ENCODE measurements at places on chromosomes 5 and 9. TPM values are rescaled to one million over a fixed set of nuclear protein-coding genes. Genes with fewer than 3 reads are reported as not detected.
A peak's percentile ranks its signal among the peaks of the same experiment; 100 is the strongest.

GRCh38 chr5:146273109-146273508 lies 65.5 kb upstream of the POU4F3 start:
- no peak for DNase-seq

DNA sequence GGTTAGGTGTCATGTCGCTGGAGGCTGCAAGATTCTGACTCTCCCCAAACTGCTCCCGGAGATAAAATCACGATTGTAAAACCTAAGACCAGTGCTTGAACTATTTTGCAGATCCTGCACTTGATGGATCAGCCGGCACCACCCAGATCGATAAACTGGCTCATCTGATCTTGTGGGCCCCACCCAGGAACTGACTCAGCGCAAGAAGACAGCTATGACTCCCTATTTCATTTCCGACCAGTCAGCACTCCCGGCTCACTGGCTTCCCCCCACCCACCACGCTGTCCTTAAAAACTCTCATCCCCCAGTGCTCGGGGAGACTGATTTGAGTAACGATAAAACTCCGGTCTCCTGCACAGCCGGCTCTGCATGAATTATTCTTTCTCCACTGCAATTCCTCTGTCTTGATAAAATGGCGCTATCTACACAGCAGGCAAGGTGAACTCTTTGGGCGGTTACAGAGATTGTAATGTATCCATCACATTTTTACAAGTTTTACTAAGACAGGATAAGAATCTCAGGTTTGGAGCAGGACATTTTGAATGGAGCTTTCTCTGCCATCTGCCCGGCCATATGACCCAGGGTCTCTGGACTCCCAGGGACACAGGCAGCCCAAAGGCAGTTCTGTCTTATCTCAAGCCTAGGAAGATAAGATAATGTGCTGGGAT lies 10.6 kb upstream of the PPP1R26 start:
- no peak for DNase-seq

The CMBL gene
- 37.2 TPM for polyA plus RNA-seq

GRCh38 chr9:89364666-89365531 lies 46.6 kb downstream of the SECISBP2 start:
- no peak for DNase-seq

The PCDHGB7 gene
- 16.2 TPM for polyA plus RNA-seq

The NUP188 gene
- polyA plus RNA-seq, result 52.1 TPM

DNA sequence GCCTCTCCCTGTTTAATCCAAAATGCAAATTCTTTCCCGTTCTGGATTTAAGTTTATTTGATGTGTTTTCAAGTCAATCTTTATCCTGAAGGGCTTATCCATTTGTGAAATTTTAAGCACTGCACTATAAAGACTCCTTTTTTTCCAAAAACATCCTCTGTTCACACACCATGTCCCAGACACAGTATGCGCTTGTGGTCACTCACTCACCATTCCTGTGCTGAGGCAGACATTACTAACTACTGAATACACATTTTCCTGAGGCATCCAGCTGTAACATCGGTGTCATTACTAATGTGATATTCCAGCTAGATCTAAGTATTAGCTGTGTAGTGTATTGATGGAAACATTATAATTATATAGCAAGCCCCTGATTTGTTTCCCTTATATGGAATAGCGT lies 298.4 kb downstream of the KCTD16 start:
- no peak for DNase-seq

DNA sequence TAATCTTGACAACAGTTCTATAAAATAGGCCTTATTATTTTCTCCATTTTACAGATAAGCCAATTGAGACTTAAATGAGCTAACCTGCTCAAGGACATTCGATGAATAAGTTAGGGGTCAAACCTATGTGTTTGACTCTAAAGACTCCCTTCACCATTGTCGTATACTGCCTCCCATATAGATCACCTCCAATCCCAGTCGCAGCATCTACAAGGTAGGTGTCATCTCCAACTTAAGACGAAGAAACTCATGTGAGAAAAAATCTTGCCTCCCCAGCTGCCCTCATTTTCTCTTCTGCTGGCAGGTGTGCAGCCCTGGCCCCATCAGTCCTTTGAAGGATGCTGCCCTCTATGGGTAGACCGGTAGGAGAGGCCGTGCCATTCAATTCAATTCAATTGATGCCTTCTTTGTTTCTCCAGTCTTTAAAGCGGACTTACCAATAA lies 75.2 kb upstream of the SMARCA2 start:
- DNase-seq, result no peak

The KCNV2 gene
- polyA plus RNA-seq, result not detected

DNA sequence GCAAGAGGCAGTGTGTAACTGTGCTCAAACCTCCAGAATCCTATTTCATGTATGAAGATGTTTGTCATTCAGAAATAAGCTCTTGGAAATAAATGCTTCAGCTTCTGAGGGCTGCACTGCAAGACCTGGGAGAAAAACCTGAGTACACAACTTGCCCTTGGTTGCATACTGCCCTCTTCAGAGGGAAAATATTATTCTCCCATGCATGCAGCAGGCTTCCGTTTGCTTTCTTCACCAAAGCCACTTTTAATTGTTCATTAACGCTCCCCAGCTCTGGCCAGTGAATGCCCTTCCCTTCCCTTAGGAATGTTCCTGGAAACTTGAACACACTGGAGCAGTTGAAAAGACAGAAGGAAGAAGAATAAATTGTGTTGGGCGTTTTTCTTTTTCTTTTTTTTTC lies 2.5 kb upstream of the WHRN start:
- no peak for DNase-seq

DNA sequence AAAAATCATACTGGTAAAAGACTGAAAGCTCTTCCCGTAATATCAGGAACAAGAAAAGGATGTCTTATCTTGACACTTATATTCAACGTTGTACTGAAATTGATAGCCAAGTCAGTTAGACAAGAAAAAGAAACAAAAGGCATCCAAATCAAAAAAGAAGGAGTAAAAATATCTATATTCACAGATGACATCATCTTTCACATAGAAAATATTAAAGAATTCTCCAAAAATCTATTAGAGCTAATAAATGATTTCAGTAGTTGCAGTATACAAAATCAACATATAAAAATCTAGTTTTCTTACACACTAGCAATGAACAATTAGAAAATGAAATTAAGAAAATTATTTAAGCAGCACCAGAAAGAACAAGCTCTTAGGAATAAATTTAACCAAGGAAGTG lies 24.3 kb downstream of the SPDL1 start:
- DNase-seq, result no peak

The LIX1 gene
- polyA plus RNA-seq, result not detected

GRCh38 chr5:112084149-112084548 lies 327.2 kb upstream of the NREP start:
- peak; percentile 77 for DNase-seq

GRCh38 chr5:81269751-81270393 lies 31.5 kb upstream of the ZCCHC9 start:
- no peak for DNase-seq

- no peak for DNase-seq
Measured at GRCh38 chr9:131992906-131993657, 86.6 kb downstream of the MED27 start.

- DNase-seq, result no peak
Measured at GRCh38 chr5:88934439-88934838, 51.5 kb upstream of the MEF2C start.

The UQCRQ gene
- 318 TPM for polyA plus RNA-seq

The PCDHA6 gene
- 0.09 TPM for polyA plus RNA-seq

The OGN gene
- polyA plus RNA-seq, result 1.3 TPM

DNA sequence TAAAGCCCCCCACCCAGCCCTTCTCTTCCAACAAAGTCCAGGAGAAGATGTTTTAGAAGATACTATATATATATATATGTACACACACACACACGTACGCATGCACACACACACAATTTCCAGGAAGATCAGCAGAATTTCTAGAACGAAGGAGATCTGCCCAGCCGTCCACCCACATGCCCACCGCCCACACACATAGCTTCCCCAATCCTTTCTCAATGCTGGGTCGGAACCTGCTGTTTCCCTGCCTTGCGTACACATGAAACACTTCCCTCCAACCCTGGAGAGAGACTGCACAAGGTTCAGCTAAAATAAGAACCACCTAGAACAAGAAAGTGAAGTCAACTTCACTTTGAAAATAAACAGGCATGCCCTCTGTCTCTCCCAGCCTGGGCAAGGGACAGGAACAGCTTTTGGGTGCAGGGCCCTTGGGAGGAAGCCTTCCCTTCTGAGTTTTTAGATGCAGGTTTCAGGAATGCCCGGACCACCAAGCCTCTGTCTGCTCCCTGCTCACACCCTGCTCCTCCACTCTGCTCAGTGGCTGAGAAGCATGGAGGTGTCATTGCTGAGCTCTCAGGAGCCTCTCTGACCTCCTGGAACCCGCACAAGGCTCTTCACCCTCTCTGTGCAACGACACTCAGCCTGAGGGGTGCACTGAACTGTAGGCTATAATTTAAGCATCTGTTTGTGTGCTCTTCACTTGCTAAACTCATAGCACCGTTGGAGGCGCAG lies 149.4 kb downstream of the C5orf15 start:
- no peak for DNase-seq

- no peak for DNase-seq
Measured at GRCh38 chr5:139649082-139649991, 1.2 kb downstream of the CXXC5 start.

GRCh38 chr9:130173666-130173983 lies 1.4 kb downstream of the NCS1 start:
- no peak for DNase-seq

Data from AG04450 (cell line).